ENCODE measurements at places on chromosomes 2 and 18.

GRCh38 chr2:233470839-233471238 is 95.7 kb downstream of the USP40 start:
- peak; percentile 21 for DNase-seq

- DNase-seq, result no peak
Observed at GRCh38 chr2:14388724-14389123, 243.8 kb upstream of the LRATD1 start.

GRCh38 chr18:22214731-22215528 is 45.5 kb downstream of the GATA6 start:
- no peak for DNase-seq

GRCh38 chr2:207334624-207335371 is 169.1 kb upstream of the KLF7 start:
- peak; percentile 77 for DNase-seq

DNA sequence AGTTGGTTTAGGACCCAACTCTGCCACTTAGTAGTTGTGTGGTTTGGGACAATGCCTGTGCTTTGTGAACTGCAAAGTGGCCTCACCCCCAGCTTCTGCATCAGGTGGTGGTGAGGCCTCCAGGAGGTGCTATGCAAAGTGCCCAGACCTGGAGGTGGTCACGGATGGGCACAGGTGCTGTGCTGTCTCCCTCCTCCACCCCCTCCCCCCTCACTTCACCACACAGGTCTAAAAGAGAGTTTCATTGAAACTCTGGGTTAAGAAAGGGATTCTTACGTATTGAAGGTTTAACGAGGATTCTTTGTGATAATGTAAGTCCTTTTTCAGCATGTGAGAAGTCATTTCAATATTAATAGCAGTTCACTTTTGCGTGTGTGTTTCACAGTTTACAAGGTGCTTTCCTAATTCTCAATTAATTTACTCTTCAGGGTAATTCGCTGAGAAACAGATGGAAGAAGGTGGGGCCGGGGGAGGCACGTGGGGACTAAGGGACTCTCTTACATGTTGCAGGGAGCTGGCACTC is 369.9 kb downstream of the LPIN1 start:
- DNase-seq, result no peak

GRCh38 chr2:241268306-241268705 is 47.2 kb downstream of the HDLBP start:
- no peak for DNase-seq

DNA sequence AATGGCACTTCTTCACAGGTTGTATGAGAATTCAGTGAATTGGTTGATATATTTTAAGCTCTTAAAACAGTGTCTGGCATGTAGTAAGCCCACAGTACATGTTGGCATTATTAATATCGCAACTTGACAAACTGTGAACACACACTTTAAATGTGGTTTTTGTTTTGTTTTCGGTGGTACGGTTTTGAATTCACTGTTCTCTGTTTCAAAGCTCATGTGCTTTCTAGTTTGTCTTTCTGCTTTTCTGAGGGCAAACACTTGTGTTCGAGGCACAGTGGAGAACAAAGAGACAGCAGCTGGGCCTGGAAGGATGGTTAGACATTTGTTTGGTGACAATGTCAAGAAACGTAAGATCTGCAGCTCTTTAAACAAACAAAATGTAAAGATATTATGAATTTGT is 276.5 kb upstream of the MC4R start:
- no peak for DNase-seq

- no peak for DNase-seq
Observed at GRCh38 chr2:181058378-181059269, 78.2 kb downstream of the UBE2E3 start.

GRCh38 chr2:26691161-26691560 is 1.4 kb upstream of the KCNK3 start:
- no peak for DNase-seq

GRCh38 chr2:64773461-64774118 is 119.9 kb upstream of the SERTAD2 start:
- no peak for DNase-seq

- DNase-seq, result no peak
Observed at GRCh38 chr2:26564121-26564644, 77.0 kb downstream of the CIB4 start.

DNA sequence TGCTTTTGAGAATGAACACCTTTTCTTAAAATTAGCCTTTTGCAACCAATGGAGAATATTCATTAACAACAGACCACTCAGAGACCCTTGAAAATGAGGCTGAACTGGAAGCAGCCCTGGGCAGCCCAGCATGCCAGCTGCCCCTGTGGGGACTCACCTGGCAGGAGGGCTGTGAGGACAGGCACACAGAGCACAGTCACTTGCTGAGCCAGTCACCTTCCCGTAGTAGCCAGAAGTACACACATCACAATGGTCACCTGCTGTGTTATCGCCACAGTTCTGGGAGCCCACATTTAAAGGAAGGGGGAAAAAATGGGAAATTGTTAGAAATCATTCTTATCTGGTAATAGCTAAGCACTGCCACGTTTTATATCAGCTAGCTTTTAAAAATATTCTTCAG is 115.5 kb downstream of the LAMA1 start:
- no peak for DNase-seq

DNA sequence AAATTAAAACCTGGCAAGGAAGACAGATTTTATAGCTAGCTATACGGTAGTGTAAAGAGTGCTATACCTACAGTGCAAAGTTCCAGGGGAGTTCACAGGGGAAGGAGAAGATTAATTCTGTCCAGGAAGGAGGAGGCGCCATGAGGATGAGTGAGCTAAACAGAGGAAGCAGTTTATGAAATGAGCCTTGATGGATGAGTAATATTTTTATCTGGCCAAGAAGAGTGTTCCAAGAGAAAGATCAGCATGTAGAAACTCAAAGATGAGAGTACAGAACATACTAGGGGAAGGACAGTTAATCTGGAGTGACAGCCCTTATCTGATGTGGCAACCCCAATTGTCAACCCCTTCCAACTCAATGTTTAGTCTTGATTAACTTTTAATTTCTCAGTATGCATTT is 54.8 kb downstream of the CDH20 start:
- DNase-seq, result no peak

GRCh38 chr2:105443617-105444598 is 45.1 kb upstream of the FHL2 start:
- DNase-seq, result no peak

- no peak for DNase-seq
Observed at GRCh38 chr18:75083761-75084160, 125.2 kb downstream of the PTGR3 start.

- DNase-seq, result peak; percentile 17
Observed at GRCh38 chr18:79586436-79587225, 93.0 kb upstream of the CTDP1 start.

DNA sequence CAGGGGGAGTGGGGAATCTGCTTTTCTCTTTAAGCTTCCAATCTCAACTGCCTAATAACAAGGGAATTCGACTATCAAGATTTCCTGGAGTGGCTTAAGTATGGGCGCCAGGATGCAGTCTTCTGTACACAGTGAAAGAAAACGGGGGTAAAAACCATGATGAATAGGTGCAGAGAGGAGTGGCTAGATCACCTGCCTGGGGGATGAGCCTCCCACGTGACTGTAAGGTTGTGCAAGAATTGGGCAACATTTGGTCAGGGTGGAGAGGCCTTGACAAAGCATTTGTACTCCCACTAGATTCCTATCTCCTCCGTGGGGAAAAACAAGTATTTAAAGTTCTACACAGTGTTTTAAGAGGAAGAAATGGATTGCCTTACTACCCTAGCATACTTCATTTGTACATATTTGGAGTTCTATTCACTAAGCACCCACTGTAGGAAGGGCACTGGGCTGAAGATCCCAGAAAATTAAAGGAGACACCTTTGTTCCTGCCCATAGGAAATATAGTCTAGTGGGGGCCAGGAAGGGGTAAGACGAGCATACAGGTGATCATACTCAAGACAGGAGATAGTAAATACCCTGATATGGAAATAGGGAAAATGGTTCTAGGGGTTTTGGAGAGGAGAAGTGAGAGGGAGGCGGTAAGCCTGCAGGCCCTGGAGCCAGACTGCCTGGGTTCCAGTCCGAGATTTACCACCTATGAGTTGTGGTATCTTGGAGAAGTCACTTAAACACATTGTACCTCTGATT is 29.2 kb downstream of the EPAS1 start:
- no peak for DNase-seq

GRCh38 chr2:12721566-12722446 is 5.1 kb downstream of the TRIB2 start:
- DNase-seq, result no peak

- DNase-seq, result no peak
Observed at GRCh38 chr2:232385660-232386489, 7.3 kb downstream of the ALPP start.

- peak; percentile 48 for DNase-seq
Observed at GRCh38 chr2:60552078-60552850, 1.2 kb downstream of the BCL11A start.

Data from left hindlimb (tissue), 1 donor.